ENCODE measurements at places on chromosomes 7 and 10. TPM values are rescaled to one million over a fixed set of nuclear protein-coding genes. Genes with fewer than 3 reads are reported as not detected.

NDUFA5 gene
- 204 TPM for polyA plus RNA-seq

SEMA3E gene
- 1.9 TPM for polyA plus RNA-seq

PRF1 gene
- 0.85 TPM for polyA plus RNA-seq

ACTA2 gene
- polyA plus RNA-seq, result 139 TPM

SPAM1 gene
- polyA plus RNA-seq, result not detected

DNA sequence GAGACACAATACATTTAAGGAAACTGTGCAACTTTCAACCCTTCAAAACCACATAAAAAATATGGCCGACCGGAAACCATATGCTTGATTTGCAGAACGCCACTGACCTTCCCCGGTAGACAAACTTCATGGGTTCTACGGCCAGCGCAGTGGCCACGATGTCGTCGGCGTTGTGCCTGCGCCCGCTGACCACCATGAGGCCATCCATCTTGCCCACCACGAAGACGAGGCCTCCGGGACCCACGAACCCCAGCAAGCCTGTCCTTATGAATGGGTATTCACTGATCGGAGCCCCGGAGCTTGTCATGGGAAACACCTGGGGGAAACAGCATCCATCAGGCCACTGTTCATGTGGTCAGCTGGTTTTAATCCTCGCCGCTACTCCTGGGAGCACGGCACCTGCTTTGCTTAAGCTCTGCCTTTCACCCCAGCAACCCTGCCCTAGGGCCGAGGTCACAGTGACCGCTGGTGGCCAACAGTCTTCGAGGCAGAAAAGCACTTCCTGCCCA is 229.1 kb downstream of the ZMYND11 start:
- DNase-seq, result no peak

DNA sequence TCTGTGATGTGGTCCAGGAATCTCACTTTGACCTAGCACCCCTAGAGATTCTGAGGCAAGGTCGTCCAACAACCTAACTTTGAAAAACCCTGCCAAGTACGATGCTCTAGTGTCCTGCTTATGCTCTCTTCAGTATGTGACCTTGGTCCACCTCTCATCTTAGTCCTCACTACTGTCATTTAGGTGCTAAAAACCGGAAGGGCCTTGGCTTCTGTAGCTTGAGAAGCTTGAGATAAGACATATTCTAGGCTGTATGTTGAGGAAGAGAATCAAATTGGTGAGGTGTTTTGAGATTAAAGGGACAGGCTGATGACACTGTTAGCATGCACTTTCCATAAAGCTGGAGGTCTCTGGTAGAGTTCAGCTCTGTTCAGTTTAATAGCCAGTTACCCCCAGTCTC is 57.0 kb upstream of the MTPN start:
- no peak for DNase-seq

GRCh38 chr7:149783386-149784250 is 10.2 kb upstream of the ZNF467 start:
- no peak for DNase-seq

DNA sequence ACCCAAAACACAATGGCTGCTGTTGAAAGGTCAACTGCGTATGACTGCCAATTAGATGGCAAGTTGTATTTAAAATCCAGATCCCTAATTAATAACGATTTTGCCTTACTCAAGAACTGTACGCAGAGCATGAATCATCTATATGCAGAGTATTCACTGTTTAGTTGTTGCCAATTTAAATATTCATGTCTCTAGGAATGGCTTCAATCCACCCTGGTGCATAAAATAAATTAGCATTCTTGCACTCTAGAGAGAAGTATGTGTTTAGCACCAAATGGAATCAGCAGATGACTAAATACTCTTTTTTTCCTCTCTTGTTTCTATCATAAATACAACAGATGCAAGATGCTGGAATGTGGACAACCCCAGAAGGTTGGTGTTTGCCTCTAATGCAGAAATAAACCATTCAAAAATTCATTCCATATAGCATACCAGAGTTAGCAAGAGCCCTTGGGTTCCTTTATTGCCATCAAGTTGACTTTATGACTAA is 320.3 kb downstream of the LRRTM3 start:
- no peak for DNase-seq

- DNase-seq, result no peak
These were observed 44.1 kb downstream of the VSTM4 start for GRCh38 chr10:49071160-49071761.

DNA sequence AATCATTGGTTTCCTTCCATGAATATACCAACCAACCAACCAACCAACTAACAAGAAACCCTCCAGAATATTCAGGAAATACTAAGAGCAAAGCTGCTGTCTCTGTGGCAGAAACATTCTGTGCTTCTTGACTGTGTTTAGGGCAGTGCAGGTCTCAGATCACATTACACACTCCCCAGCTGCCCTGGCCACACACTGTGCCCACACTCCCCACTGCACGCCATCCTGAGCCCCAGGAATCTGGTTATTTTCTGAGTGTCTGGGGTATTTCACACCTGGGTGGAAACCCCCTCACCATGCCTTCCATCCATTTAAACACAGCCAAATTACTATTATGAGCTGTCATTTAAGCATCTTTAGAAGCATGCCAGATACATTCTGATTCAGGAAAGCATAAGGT is 183.7 kb upstream of the ANK3 start:
- DNase-seq, result peak; percentile 37

- no peak for DNase-seq
These were observed 42.0 kb downstream of the LYZL2 start for GRCh38 chr10:30587522-30588031.

GRCh38 chr7:122743211-122743610 is 40.5 kb upstream of the RNF148 start:
- no peak for DNase-seq

DNA sequence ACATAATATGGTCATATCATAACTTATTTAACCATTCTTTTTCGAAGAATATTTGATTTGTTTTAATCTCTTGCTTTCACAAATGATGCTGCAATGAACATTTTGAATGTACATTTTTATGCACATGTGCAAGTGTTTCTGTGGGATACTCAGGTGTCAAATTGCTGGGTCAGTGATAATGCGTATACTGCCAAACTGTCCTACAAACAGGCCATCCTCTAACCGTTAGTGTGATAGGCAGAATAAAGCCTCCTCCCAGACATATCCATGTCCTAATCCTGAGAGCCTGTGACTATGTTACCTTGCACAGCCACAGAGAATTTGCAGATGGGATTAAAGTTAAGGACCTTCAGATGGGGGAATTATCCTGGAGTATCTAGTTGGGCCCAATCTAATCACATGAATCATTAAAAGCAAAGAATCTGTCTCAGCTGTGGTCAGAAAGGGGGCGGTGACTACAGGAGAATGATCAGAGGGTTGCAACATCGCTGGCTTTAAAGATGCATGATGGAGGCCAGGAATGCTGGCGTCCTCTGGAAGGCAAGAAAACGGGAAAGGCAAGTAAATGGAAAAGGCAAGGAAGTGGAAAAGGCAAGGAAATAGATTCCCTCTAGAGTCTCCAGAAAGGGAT is 46.7 kb downstream of the FZD1 start:
- no peak for DNase-seq

- no peak for DNase-seq
These were observed 236.4 kb downstream of the PRPF18 start for GRCh38 chr10:13823096-13823708.
